Left cardiac atrium (tissue), 4 donors: ENCODE measurements at places on chromosomes 6 and 20. TPM values are rescaled to one million over a fixed set of nuclear protein-coding genes. Genes with fewer than 3 reads are reported as not detected.

The EZR gene
- total RNA-seq = 217 TPM

The MEI4 gene
- 0.85 TPM for total RNA-seq

The CST9 gene
- not detected for total RNA-seq

The HTR1E gene
- total RNA-seq = not detected

The ZNF831 gene
- 0.31 TPM for total RNA-seq

The HLA-DOB gene
- 0.27 TPM for total RNA-seq

The ASIP gene
- 1.5 TPM for total RNA-seq

The TCF21 gene
- total RNA-seq = 7.8 TPM

The GINS1 gene
- 0.73 TPM for total RNA-seq

The GRM4 gene
- not detected for total RNA-seq

The LRRN4 gene
- total RNA-seq = 3.6 TPM
